ENCODE measurements at places on chromosomes 3 and 15.

- DNase-seq: no peak
Measured at GRCh38 chr3:139537795-139538621, 1.5 kb downstream of the RBP1 start.

DNA sequence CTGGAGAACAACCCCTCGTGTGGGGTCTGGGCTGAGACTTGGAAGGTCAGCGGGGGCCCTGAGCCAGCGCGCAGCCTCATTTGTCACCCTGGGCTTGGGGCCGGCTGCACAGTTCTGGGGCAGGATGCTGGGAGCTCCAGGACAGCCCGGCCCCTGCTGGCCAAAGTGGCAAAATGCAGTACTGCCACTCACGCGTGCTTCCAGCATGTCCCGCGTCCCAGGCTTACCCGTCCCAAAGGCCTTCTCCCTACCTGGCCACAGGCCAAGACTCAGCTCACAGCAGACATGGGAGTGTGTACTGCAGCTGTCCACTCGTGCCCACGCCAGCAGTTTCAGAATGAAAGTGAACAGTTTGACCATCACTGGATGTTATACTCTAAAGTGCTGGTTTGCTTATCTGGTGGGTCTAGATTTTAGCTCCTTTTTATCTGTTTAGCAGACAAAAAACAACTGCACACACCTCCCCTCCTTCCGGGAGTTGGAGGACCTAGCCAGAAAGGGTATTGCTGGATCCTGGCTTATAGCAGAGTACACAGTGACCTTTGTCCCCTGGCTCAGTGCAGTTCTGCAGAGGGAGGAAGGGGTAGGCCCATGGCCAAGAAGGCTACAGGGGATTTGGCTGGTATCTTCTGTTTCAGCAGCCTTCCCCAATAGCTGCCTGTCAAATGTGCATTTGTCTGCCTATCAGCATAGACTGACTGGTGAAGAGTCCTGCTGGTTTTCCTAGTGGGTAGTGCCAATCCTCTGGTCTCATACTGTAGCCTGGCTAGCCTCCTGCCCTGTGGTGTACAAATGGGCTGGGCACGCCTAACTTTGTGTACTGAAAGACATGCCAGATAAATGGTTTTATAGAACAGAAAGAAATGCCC is 23.2 kb upstream of the IP6K2 start:
- peak; percentile 96 for DNase-seq

- no peak for DNase-seq
Measured at GRCh38 chr15:100757661-100758060, 122.0 kb upstream of the ALDH1A3 start.

DNA sequence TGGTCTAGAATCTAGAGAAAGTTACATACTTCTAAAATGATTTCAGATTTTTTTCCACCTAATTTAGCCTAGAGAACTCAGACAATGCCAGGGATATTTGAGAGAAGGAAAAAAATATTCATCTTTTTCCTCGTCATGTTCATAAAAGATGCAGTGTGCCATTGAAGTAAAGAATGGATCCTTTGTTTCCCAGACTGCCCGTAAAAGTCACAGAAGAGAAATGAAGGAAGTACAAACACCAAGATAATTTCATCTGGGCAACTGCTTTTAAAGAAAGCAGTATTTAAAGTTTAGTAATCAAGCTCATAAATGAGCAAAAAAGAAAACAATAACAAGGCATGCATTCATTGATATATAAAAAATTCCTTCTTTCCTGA is 47.2 kb downstream of the TTC23 start:
- DNase-seq: no peak
